ENCODE measurements at places on chromosomes 6 and 20.
A peak's percentile ranks its signal among the peaks of the same experiment; 100 is the strongest.

- DNase-seq = no peak
Measured at GRCh38 chr6:169269180-169270076, 15.8 kb upstream of the THBS2 start.

- DNase-seq = no peak
Measured at GRCh38 chr6:26330859-26331217, 34.2 kb upstream of the BTN3A2 start.

DNA sequence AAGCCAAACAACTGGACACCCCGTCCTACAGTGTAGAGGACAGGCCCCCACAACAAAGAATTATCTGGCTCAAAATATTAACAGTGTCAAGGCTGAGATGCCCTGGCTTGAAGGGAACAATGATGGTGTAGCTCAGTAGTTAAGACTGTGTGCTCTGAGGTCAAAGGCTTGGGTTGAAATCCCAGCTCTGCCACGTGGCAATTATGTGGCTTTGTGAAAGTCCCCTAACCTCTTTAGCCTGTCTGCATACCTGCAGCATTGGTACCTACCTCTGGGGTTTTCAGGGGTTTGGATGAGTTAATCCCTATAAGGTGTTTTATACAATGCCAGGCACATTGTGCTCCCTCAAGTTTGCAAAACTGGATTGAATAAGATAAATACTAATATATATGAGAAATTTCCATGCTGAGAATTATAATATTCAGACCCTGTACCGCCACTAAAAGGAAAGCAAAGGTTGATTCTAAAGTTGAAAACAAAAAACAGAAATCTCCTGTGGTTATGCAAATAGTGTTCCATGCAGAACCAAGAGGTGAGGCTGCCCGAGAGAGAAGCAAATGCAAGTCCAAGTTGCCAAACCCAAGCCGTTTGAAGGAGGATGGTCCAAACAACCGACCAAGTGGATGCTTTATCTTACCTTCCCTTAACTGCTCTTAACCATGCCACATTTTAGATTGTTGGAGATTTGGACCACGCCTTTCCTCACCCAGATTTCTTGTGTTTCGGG lies 199.8 kb downstream of the NFATC2 start:
- DNase-seq = no peak

DNA sequence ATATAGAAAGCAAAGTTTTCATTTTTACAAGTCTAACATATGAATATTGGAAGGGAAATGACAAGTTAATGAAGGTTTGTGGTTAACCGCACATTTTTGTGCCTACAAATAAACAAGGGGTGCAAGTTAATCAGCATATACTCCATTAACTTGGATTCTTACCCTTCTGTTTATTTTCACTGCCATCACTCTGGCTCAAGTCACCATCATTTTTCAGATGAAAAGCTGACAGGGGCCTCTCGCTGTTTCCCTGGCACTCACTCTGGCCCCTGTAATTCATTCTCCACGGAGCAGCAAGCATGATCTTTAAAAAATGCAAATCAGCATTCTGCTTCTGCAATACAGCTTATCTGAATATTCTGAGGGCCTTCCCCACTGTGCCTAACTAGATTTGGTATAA lies 29.8 kb downstream of the APCDD1L start:
- no peak for DNase-seq

GRCh38 chr6:69179681-69180080 lies 544.6 kb downstream of the ADGRB3 start:
- no peak for DNase-seq

GRCh38 chr6:136526196-136526930 lies 23.9 kb downstream of the MAP7 start:
- peak; percentile 39 for DNase-seq

- no peak for DNase-seq
Measured at GRCh38 chr6:44659726-44660125, 272.2 kb downstream of the CDC5L start.

DNA sequence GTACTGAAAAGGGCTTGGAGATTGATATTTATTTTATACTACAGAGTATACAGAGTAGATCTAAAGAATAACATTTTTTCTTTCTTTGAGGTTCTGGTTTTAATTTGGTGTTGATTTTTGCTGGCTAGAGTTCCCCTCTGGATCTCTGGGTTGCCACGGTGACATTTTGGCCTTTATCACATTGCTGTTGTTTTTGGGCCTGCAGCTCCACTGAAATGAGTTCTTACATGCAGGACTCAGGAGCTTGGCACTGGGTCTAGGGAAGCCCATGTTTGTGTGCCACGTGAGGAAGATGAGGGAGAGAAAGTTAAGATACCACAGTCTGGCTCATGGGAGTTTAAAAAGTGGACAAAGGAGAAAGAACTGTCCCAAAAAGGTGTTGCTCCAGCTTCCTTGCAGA lies 7.4 kb upstream of the TFAP2C start:
- DNase-seq = no peak

DNA sequence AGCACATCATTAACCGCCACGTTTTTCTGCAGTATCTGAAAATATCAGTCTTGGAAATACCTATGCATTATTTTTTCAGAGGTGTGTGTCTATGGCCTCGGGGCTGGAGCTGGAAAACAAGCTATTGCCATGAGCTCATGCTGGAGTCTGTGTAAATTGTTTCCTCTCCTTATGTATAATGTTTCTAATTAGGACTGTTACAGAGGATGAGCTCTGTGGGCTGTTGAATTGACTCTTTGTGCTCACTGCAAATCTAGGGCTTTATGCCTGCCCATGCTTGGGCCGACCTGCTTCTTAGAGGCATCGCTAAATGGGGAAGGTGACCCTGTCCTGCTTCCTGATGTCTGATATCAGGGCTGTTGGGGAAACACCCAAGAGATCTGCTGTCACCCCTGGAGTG lies 80.8 kb upstream of the SLC22A16 start:
- DNase-seq = no peak

GRCh38 chr20:54083459-54083858 lies 13.1 kb upstream of the BCAS1 start:
- no peak for DNase-seq

All from body of pancreas (tissue), 4 donors.